ENCODE measurements at places on chromosomes 7 and 10.

DNA sequence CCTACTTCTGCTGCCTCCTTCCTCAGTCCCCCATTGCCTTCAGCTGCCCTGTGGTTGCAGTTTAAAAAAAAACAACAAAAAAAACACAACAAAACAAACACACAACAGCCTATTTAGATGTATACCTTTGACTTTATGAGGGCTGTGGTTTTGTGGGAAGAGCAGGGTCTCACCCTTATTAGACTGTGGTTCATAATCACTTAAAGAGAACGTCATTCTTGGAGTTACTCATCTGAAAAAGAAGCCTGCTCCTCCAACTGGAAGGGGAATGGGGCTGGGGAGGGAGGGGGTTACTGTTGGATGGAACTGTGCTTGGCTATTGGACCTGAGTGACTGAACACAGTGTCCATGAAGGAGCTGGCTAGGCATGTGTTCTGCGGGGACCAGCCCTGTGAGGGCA, 48.1 kb downstream of the SDK1 start:
- no peak for DNase-seq

GRCh38 chr10:10208196-10208595, 809.5 kb upstream of the CELF2 start:
- no peak for DNase-seq

GRCh38 chr7:29457565-29458011, 106.0 kb upstream of the PRR15 start:
- DNase-seq = no peak

DNA sequence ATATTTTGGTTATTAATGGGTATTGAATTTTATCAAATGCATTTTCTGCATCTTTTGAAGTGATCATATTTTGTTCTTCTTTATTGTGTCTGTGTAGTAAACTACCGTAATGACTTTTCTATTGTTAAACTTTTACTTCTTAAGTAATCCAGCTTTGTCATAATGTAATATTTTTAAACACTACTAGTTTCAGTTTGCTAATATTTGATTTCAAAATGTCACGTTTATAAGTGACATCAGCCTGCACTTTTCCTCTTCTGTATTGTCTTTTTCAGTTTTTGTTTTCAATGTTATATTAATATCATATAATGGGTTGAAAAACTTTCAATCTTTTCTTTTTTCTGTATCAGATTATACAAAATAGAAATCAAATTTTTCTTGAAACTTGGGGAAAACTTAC, 71.6 kb upstream of the ANKRD1 start:
- no peak for DNase-seq

DNA sequence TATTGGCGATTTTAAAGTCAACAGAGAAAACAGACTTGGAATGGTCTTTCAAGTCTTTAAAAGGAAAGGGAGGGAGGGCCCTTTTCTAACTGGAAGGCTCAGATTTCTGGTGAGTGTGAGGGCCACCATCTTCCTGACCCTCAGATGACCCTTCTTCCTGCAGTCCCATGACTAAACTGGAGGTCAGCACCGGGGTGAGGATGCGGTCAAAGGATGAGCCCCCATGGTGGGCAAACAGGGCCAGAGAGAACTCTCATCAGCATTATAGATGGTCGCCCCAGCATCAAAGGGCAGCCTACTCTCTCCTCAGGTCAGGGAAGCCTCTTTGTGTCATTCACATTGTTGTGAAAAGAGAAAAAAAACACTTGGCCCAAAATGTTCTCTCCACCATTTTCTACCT, 219.2 kb downstream of the LRMDA start:
- no peak for DNase-seq

GRCh38 chr7:156919132-156919713, 26.2 kb upstream of the LMBR1 start:
- DNase-seq = no peak

GRCh38 chr7:117385363-117386109, 41.8 kb downstream of the ASZ1 start:
- no peak for DNase-seq

DNA sequence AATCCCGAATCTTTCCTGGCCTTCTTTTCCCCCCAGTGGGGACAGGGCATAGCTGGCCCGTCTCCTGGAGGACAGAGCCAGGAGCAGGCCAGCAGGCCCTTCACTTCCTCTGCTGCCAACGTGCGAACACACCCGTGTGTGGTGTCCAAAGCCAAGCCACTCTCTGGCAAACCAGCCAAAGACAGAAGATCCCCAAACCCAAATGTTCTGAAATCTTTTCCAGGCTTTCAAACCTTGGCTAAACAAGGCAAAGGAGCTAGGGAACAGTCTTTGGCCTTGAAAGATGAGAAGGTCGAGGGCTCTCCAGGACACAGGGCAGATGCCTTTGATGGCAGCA, 63.0 kb downstream of the PROSER2 start:
- no peak for DNase-seq

GRCh38 chr7:881441-882234, 5.3 kb downstream of the GET4 start:
- no peak for DNase-seq

- DNase-seq = no peak
Measured at GRCh38 chr7:75017832-75018231, 53.3 kb downstream of the CASTOR2 start.

- DNase-seq = peak; percentile 61
Measured at GRCh38 chr10:78623578-78624215, 445.1 kb upstream of the ZMIZ1 start.

DNA sequence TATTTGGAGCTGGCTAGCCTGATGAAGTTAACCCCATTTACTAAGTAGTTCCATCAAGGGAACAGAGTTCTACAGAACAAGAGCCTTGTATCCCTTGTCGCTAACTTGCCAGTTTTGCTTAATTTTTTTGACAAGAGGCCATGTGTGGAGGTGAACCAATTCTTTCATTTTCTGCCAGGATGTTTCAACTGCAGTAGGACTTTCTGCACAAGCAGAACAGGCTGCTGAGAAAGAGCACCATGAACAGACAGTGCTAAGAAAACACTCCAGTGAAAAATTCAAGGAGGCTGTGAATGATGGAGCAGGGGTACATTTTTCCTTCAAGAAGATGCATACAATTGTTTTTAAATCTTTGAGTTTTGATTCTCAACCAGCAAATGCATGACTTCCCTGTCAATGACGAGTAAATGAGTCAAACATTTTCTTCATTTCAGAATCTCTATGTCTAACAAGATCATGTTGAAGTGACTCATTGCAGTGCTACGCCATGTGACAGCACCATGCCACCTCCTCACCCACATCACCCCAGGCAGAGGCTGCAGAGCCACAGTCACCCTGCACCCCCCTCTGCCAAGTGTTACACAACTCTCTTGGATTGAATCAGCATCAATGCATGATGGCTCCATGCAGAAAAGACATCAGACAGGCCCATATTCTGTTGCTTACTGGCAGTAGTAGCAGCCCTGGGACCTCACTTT, 193.1 kb downstream of the COBL start:
- no peak for DNase-seq

DNA sequence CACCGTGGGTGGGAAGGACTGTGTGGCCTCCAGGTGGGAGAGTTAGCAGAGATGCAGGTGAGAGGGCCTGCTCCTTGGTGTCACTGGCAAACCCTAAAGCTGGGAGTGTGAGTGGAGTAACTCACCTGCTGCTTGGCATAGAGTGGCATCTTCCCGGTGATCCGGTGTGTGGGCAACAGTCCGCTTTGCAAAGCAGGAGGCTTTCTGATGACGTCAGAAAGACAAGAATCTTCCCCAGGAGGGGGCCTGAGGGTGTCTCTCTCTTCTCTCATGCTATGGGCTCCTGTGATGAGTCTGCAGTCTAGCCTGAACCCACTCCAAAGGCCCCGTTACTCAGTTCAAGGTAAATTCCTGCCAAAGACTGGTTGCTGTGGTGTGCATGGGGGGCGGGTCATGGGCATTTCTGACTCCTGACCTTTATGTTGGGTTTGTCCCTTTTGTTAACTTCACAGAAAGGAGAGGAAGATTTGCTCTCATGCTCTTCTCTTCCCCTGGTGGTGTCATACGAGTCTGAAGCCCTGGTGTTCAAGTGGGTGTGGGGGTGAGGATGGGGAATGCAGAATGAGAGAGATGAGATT, 187.9 kb downstream of the GATA3 start:
- DNase-seq = no peak

DNA sequence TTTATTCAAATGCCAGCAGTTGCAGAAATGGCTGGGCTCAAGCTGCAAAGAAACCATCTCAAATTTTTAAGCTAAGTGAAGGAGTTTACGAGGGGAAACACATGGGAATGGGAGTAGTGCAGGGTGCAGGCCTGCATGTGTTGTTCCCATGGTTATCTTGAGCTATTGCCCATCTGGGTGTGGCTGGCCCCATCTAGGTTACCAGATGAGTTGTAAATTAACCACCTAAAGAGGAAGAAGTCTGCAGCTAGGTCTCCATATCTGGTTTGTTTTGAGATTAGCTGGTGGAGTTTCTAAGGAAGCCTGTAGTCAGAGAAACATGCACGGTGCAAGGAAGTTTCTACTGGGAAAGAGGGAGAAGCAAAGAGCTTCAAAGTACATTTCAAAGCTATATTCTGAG, 23.3 kb upstream of the STEAP2 start:
- DNase-seq = no peak

GRCh38 chr7:1856161-1856887, 186.2 kb downstream of the ELFN1 start:
- DNase-seq = no peak

- DNase-seq = no peak
Measured at GRCh38 chr7:94584113-94584512, 71.8 kb downstream of the SGCE start.

GRCh38 chr10:89644691-89644966, 413 bp downstream of the PANK1 start:
- DNase-seq = peak; percentile 31

- DNase-seq = no peak
Measured at GRCh38 chr7:95840953-95841950, 68.9 kb downstream of the DYNC1I1 start.

DNA sequence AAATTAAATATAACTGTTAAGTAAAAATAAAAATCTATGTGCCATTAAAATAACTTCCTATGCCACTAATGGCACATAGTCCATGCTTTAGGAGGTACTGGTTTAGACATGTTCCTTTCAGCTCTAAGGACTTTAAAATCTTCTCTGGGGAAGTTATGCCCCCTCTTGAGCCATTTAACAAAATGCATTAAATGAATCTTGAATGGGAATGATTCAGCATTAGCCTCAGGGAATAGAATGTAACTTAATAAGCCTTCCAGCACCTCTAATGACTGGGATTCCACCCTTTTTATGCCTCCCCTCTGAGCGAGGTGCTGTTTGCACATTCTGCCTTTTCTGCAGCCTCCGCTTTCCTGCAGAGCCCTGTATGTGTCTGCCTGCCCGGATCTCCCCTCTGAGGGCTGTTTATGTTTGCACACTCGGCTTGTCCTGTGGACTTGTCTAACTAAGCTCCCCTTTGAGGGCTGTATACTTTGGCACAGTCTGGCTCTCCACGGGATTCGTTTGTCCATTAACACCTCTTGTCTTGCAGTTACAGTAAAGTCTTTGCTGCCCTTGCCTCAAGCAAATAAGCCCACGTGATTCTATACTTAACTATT, 108.4 kb upstream of the HPS1 start:
- DNase-seq = no peak

- no peak for DNase-seq
Measured at GRCh38 chr10:72094574-72094973, 6.2 kb upstream of the SPOCK2 start.

DNA sequence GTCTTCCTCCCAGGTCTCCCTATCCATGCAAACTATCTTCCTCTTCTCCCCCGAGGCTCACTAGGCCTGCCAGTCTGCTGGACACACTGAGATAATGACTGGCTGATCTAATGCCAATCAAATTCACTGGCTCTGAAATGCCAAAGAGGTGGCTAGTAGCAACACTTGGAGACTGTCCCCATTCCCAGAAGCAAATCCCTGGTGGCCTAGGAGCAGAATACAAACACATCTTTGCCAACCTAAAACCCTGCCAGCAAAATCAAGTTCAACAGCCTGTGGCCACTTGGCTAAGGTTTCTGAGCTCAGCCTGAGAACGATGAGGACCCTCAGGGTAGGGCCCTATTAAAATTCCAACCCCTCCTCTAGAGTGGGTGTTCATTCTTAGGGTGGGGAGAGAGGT, 46.6 kb downstream of the SH3PXD2A start:
- DNase-seq = peak; percentile 24

DNA sequence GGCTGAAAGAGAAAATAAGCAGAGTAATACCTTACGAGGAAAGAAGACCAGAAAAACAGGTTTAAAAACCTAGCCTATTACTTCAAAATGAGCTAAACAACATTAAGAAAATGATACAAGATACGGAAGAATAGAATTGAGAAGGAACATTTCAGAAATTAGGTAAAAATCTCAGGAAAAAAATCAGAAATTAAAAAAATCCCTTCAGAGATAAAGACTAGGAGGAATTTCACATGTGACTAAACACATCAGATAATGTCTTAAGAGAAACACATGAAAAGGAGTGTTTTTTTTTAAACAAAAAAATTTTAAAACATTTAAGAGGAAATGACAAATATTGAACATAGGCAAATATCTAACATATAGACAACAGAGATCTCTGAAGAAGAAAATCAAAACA, 33.3 kb downstream of the TNPO3 start:
- DNase-seq = no peak

DNA sequence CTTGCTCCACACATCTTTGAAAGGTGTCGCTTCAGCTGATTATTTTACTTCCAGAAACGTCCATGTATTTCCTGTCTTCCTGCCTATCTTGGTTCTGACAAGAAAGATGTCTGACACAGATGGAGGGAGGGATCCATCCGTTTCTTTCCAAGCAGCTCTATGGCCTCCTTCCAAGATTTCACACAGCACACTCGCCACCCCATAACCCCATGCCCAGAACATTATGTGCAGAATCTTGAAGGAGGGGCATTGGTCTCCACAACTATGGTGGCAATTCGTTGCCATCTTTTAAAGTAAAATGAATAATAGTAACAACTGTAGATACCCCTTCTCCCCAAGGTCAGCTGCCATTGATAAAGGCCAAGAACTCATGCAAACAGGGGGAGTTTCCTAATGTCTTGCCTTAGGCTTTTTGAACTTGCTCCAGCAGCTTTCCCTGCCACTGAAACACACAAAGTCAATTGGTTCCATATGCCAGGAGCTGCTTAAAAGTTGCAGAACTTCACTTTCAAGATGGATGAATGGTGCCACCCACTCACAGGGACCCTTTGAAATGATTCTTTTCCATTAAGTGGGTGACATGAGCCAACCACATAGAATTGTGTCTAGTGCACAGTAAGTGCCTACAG, 60.0 kb downstream of the VSTM4 start:
- no peak for DNase-seq

DNA sequence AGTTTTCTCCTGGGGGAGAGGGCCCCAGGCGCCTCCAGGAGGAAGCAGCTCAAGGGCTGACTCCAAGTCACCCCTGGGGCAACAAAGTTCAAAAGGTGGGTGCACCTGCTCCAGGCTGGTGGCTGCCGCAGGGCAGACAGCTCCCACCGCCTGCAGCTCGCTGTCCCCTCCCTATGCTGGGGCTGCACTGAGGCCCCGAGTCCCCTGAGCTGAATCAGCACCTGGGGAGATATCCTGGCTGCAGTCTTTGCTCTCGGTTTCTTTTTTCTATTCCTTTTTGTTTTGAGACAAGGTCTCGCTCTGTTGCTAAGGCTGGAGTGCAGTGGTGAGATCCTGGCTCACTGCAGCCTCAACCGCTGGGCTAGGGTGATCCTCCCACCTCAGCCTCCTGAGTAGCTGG, 183.4 kb downstream of the DNAJB6 start:
- no peak for DNase-seq
